ENCODE measurements at places on chromosomes 1 and 21.

- no peak for DNase-seq
Measured at GRCh38 chr1:174322202-174322862, 125.4 kb upstream of the GPR52 start.

DNA sequence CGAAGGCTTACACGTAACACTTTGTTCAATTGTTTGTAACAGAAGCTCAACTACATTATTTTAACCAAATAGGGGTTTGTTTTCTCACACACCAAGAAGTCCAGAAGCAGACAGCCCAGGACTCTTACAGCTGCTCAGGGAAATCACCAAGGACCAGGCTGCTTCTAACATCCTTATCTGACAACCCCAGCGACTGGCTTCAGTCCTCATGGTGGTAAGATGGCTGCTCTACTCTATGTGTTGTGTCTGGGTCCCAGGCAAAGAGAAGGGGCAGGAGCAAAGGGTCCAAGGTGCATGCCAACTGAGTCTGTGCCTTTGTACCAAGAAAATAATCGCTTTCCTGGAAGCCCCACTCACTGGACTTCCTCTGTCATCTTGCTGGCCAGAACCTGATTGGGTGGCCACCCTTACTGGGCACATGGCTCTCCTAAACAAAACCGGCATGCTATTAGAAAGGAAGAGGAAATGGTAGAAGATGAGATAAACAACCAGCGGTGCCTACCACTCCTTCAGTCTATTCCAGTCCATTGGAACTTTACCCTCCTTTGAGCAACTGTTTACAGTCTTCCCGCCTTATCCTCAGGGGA lies 34.1 kb upstream of the LRRC8D start:
- no peak for DNase-seq

GRCh38 chr1:145918992-145919939 lies 749 bp upstream of the PEX11B start:
- DNase-seq: no peak

- DNase-seq: no peak
Measured at GRCh38 chr1:205879974-205880373, 30.0 kb upstream of the PM20D1 start.

DNA sequence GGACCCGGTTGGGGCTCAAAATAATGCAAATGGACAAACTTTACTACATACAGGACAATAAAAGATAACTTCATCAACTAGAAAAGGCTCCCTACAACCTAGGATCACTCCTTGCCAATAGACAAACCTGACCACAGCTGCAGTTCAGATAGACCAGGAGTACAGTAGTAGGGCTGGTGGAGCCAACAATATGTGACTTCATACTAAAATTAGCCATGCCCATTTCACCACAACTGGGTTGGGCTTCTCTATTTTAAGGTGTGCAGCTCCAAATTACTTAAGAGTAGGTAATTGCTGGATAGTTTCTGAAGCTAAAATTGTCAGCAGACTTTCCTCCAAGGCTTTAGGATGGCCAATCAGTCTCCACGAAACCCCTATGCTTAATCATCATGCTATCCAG lies 3.9 kb downstream of the DENND1B start:
- no peak for DNase-seq

- DNase-seq: no peak
Measured at GRCh38 chr1:65167586-65168242, 19.7 kb downstream of the AK4 start.

GRCh38 chr1:7207875-7208646 lies 422.8 kb downstream of the CAMTA1 start:
- no peak for DNase-seq

DNA sequence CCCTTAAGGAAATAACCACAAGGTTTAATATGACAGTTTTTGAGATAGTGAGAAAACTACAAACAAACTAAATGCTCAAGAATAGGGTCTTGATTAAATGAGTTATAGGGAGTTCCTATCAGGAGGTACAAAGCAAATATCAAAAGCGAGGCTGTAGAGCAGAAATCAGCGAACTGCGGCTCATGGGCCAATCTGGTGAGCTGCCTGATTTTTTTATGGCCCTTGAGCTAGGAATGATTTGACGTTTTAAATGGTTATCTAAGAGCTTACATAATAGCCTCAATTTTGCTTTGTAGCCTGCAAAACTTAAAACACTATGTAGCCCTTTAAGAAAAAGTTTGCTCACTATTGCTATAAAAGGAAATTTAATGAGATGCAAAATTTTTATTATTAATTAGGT lies 62.2 kb downstream of the XCL2 start:
- DNase-seq: no peak

DNA sequence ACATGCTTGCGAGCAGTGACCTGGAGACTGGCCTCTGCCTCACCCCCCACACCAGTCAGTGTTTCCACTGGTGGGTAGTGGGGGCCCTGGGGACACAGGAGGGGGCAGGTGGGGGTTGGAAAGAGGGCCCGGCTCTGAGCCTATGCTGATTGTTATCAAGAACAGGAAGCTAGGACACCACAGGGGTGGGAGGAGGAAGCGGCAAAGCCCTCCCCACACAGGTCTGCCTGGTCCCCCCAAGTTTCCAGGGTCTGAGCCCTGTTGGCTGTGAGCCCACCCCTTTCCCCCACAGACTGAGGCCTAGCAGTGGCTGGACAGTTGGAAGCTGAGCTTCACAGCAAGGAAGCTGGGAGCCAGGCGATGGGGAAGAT lies 1.6 kb upstream of the PTPN7 start:
- DNase-seq: no peak

DNA sequence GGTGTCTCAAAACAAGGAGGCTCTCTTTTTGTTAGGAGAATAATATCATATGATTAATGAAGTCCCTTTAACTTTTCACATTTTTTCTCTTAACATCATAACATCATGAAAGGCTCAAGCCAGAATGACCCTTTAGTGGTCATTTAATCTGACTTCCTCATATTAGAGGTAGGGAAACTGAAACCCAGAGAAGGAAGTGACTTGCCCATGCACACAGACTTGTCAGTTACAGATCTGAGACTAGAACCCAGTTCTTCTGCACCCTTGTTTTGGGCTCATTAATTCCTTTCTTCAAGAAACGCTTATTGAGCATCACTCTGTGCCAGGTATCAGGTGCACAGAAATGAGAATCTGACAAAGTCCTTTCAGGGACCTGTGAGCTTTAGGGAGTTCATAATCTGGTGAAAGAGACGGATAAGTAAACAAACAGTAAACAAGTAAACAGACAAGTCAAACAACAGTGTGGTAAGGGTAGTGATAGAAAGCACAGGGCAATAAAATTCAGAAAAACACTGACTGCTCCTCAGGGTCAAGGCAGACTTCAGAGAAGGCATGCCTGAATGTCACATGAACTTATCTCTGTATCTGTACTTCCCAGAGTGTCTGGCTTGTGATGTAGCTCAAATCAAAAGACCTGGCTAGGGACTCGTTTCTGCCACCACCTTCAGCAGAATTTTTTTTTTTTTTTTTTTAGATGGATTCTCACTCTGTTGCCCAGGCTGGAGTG lies 38.3 kb upstream of the OSBPL9 start:
- DNase-seq: no peak

DNA sequence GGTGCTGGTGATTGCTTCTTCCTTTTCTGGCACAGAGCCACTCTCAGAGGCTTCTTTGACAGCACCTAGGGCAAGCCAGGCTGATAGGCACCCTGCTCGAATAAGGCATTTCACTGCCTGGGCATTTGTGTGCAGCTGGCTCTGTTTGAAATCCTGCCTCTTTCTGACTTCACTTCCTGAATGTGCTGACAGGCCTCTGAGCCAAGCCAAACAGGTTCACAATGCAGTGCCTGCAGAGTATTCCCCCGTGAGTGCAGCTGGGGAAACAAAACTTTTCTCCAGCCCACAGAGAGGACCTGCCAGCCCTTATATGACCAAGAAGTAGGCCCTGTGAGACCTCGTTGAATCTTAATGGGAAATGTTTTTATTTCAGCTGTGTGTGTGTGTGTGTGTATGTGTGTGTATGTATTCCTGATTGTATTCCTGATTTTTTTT lies 10.4 kb downstream of the JUN start:
- no peak for DNase-seq

DNA sequence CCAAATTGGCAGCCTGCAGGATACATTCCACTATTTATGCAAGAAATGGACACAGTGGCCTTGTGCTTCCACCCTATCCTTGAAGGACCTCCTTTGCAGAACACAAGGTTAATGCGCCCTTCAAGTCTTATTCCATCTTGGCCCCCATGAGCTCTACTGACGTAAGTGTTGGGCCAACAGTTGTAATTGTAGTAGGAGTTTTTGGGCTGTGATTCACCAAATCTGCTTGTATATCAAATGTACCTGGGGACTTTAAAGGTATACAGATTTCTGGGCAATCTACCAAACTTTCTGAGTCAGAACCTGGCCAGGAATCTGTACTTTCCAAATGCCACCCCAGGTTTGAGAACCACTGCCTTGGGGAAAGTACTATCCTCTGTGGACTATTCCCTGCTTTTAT lies 100.9 kb upstream of the MARK1 start:
- DNase-seq: no peak

DNA sequence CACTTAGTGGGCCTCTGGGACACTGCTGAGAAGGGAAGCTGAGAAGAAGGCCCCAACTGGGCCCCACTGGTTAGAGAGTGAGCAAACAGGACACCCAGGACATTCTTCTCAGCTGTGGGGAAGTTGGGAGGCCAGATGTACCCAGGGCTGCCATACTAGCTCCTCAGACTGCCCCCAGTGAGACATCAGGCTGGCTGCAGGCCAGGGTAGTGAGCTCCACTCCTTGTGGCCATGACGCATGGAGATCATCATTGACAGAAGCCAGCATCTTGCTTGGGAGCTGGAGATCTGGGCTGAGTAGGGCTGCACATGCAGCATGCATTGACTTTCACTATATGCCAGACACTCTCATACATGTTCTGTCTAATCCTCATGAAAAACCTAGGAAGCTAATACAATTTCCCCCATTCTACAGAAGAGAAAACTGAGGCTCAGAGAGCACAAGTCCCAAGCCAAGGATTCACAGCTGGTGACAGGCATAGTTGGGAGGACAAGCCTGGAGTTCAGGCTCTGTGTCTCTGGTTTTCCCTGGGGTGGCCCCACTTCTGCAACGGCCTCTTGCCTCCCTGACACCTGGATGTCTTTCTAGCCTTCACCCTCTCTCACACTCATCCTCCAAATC lies 24.1 kb upstream of the MYCL start:
- no peak for DNase-seq

GRCh38 chr1:42141978-42142377 lies 11.2 kb upstream of the GUCA2B start:
- no peak for DNase-seq

- peak; percentile 52 for DNase-seq
Measured at GRCh38 chr1:6098303-6099215, 52.9 kb downstream of the KCNAB2 start.

DNA sequence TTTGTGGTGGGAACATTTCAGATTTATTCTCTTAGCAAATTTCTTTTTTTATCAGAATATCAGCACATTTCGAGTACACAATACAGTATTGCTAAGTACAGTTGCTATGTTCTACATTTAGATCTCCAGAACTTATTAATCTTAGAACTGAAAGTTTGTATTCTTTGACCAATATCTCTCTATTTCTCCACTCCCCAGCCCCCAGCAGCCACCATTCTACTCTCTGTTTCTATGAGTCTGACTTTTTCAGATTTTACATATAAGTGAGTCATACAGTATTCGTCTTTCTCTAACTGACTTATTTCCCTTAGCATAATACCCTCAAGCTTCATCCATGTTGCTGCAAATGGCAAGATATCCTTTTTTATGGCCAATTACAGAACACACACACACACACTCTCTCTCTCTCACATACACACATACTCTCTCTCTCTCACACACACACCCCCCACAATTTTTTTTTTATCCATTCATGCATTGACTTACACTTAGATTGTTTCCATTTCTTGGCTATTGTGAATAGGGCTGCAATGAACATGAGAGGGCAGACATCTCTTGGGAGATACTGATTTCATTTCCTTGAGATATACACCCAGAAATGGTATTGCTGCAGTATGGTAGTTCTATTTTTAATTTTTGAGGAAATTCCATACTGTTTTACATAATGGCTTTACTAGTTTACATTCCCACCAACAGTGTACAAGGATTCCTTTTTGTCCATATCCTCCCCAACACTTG lies 15.7 kb downstream of the RPTN start:
- DNase-seq: no peak

GRCh38 chr1:56911098-56911938 lies 54.5 kb downstream of the C8B start:
- DNase-seq: no peak

- DNase-seq: no peak
Measured at GRCh38 chr1:53186533-53186932, 10.1 kb upstream of the CPT2 start.

DNA sequence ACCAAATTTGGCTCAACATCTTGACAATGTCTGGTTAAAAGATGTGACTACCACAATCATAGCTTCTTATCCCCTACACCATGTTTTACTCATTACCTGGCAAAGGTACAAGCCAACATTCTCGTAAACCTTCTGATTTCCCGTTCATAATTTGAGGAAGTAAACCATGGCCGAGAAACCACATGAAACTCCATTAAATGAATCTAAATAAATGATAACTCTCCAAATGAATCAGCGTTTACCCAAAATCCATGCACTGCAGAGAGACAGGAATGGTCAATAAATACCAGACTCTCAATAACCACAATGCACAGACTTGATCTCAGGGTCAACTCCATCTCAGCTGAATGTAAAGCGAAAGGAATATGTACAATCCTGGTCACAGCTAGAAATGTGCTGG lies 125.2 kb downstream of the TYW3 start:
- DNase-seq: peak; percentile 60

DNA sequence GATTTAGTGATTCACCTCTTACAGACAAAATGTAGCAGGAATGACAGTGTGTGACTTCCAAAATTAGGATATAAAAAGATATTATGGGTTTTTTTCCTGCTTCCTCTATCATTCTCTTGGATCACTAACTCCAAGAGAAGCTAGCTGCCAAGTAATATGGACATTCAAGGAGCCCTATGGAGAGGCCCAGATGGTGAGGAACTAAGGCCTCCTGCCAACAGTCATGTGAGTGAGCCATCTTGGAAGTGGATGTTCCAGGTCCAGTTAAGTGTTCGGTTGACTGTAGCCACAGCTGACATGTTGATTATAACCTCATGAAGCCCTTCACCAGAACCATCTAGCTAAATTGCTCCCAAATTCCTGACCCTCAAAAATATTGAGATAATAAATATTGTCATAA lies 38.8 kb downstream of the CD160 start:
- DNase-seq: no peak

DNA sequence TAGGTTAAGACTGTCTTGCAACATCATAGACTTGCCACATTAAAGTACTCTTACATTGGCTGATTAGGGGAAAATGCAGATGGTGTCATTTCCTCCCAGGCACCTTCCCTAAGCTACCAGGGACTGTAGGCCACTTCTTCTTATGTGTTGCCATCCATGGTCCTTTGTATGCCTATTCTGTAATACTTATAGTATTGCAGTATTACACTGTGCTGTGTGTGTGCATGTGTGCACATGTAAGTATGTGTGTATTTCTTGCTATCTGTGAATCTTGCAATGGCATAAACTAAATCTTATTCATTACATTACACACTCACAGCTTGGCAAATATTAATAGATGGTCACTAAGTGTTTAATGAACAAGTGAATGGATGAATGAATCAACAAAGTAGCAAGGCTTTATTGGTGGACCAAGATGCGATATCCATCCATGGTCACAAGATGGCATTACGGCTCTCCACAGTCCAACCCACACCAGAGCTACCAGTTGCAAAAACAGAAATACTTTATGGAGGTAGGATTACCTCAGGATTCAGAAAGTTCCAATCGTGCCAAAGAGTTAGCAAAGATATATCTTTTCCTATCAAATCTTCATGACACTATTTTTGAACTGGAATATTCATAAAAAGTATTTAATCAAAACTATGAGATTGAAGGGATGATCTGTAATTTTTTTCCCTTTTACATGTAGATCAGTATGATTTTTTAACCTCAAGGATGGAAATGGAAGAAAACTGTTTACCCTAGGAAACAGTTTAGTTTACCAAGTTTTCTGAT lies 160.2 kb downstream of the DENND1B start:
- DNase-seq: no peak

All from AG09319 (cell line).